Left ventricle myocardium inferior (tissue), 1 donor: ENCODE measurements at places on chromosomes 7 and 10.

- no peak for DNase-seq
Observed at GRCh38 chr10:31977440-31978155, 49.0 kb upstream of the ARHGAP12 start.

GRCh38 chr10:87090779-87091178 lies 3.9 kb downstream of the GLUD1 start:
- DNase-seq, result no peak

- DNase-seq, result no peak
Observed at GRCh38 chr10:30826679-30827078, 197.1 kb upstream of the LYZL2 start.

GRCh38 chr10:3095373-3096139 lies 28.2 kb downstream of the PFKP start:
- DNase-seq, result no peak

GRCh38 chr7:16616542-16616941 lies 29.0 kb downstream of the ANKMY2 start:
- no peak for DNase-seq

DNA sequence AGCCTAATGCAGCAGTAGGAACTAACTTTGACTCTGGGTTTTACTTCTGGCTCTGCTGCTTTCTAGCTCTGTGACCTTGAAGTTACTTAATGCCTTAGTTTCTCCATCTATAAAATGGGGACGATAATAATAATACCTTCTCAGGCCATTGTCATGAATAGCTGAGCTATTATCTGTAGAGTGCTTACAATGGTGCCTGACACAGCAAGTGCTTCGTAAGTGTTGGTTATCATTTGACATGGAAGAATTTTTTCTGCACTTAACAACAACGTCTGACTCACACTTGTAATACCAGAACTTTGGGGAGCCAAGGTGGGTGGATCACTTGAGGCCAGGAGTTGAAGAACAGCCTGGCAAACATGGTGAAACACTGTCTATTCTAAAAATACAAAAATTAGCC lies 140.5 kb downstream of the ARL4A start:
- DNase-seq, result no peak

DNA sequence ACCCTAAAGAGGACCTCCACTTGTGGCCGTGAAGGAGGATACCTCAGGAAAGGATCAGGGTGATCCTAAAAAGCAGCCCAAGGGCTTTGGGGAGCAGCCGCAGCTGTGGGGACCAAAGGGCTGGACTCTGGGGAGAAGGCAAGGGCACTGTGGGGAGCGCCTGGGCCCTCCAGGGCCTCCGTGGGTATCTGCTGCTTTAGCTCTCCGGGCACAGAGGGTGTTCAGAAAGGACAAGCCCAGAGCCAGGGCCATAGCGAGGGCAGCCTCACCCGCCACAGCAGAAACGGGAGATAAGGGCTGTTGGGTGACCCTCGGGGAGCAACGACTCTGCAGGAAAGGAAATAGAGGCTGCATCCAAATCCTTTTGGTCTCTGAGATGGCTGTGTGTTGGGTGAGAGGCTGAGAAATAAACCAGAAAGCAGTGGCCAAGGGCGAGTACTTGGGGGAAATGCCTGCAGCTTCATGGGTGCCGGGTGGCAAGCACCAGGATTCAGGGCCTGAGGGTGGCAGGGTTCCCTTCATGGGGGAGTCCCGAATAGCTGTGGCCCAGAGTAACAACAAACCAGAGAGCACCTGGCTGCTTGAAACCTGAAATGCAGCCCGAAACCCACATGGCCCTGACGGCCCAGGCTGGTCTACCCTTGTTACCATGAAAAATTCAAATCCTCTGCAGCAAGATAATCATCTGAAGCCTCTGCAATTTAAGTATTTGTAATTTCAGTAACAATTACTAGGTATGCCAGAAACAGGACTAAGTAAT lies 95.2 kb downstream of the VIPR2 start:
- DNase-seq, result no peak

DNA sequence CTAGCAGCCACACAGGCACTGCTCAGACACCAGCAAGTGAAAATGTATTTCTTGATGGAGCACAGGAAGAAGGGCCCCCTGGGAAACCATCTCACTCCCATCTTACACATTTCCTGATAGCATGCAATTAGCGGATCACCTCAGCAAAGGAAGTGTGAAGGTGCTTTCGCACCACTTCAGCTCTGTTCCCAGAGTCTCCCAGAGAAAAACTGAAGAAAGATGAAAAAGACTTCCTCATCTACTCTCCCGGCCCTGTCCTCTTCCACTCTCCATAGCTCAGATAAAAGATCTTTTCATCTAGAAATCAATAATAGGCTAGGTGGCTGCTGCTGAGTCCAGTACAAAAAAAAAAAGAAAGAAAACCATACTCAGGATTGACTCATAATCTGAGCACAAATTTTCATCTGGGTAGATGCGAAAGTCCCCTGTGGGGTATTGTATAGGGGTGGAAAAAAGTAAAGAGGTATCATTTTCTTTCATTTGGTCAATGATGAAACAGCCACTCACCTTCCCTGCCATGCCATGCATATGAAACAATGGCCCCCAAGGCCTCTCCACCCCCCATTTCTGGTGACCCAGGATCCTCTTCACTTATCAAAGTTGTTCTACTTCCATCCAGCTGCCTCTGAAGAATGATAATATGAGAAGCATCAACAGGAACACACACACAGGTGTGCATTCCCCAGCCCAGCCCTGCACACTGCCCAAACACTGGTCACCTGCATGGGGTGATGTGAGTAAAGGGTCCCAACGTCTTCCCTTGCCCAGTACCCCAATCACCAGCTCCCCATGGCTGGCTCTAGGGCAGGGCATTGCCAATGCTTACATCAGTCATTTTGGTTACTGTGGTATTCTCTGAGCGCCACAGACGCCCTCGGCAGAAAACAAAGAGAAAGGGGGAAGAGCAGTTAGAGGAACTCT lies 48.8 kb upstream of the DGKI start:
- DNase-seq, result no peak

DNA sequence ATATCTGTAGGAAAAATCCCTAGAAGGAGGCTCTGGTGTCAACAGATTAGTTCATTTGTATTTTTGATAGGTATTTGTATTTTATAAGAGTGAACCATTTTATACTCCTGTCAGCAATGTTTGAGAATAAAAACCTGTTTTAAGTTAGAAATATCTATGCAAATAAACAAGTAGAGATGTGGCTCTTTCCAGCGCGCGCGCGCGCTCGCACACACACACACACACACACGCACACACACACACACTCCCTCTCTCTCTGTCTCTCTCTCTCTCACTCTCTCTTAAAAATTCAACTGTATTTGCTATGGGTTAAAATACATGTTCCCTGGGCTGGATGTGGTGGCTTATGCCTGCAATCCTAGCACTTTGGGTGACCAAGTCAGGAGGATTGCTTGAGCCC lies 113.9 kb downstream of the SUGCT start:
- DNase-seq, result no peak

DNA sequence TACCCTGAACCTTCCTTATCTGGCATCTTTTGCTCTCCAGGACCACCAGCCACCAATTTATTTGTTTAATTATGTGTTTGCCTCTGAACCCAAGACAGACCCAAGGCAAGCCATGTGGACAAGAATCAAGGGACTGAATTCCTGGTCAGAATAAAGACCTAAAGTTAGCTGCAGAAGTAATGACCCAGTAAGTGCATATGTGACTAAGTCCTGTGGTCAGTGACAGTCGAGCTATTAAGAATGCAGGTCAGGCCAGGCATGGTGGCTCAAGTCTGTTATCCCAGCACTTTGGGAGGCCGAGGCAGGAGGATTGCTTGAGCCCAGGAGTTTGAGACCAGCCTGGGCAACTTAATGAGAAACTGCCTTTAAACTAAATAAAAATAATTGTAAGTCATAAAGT lies 139.4 kb downstream of the CCDC71L start:
- DNase-seq, result no peak

GRCh38 chr10:97584060-97584797 lies at the start of gene HOGA1:
Gene HOGA1 (plus strand): TSS chr10:97584389. CDS start chr10:97584704, 315 bp downstream.
- DNase-seq, result peak; percentile 86

DNA sequence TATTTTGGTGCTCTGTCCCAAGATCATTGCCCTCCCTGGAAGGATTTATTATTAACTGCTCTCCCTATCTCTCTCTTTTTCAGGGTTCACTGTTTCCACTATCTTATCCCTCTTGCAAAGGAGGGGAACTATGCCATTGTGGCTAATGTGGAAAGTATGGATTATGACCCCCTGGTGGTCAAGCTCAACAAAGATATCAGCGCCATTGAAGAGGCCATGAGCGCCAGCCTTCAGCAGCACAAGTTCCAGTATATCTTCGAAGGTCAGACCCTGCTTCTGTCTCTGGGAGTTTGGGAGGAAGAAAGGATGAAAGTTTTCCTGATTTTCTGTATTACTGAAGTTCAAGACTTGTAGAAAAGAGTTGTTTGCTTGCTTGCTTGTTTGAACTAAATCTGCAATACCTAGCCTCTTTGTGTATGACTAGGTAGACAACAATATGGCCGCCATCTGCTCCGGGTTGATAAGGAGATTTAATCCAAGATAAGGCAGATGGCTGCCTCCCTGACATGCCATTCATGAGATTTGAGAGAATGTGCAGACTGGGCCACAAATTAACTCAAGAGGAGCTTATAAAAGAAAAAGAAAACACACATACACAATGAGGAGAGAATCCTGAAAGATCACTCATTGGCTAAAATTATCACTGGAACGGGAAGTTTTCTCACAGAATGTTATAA lies 122.2 kb upstream of the LRGUK start:
- DNase-seq, result no peak

GRCh38 chr7:108044345-108044744 lies 41.4 kb upstream of the LAMB1 start:
- no peak for DNase-seq

- DNase-seq, result no peak
Observed at GRCh38 chr7:96993094-96993865, 12.1 kb upstream of the DLX6 start.

DNA sequence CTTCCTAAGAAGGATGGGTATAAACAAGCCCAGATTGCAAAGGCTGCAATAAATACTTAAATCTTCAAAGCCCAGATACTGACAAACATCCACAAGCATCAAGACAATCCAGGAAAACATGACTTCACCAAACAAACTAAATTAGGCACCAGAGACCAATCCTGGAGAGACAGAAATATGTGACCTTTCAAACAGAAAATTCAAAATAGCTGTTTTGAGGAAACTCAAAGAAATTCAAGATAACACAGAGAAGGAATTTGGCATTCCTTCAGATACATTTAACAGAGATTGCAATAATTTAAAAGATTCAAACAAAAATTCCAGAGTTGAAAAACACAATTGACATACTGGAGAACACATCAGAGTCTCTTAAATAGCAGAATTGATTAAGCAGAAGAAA lies 23.0 kb downstream of the GSDME start:
- DNase-seq, result no peak

GRCh38 chr10:46515793-46516192 lies 40.7 kb downstream of the GPRIN2 start:
- no peak for DNase-seq

GRCh38 chr10:43385412-43386004 lies 14.1 kb downstream of the FXYD4 start:
- no peak for DNase-seq

DNA sequence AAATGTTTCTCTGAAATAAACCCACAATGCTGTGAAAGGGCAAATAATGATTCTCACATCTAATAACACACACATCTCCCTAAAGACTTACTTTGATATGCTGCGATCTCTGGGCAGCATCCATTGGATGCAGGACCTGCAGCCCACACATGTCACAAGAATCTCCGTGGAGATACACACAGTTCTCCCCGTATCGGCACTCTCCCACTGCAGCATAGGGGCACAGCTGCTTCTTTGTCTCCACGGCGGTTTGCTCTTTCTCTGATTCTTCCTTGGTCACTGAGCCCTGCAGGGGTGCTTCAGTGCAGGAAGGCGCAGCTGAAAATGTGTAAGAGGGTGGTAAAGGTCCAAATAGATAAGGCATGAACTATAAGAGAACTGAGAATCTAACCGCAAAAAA lies 20.4 kb downstream of the MKRN1 start:
- no peak for DNase-seq
